Calu3 (cell line): ENCODE measurements at places on chromosomes 16 and 17.

DNA sequence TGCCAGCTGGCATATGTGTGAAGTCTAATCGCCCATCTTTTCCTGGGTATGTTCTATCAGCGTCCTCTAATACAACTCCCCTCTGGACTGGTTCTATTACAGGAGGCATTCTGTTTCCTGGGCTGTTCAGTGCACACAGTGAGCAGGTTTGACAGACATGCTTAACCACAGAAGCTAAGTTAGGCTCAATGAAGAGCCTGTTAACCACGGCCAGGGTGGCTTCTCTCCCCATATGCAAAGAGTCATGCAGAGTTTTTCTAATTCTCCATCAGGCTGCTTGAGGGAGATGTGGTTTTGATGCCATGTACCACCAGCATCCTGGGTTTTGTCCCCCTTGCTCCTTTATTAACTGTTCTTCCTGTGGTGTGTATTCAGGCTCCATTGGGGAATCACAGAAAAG is 57.2 kb upstream of the ALOX12 start:
- DNase-seq = no peak

- DNase-seq = no peak
Measured at GRCh38 chr17:16122697-16123434, 92.5 kb downstream of the NCOR1 start.

DNA sequence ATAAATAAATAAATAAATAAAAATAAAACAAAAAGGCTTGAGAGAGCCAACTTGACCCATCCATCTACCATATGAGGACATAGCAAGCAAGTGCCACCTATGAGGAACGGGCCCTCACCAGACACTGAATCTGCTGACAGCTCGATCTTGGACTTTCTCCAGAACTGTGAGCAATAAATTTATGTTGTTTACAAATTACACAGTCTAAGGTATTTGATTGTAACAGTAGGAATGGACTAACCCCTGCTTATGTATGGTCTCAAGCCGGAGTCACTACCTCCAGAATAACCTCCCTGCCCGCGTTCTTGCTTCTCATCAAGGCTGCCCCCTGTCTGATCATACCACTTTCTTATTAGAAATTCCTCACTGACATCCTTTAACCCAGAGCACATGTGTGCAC is 9.9 kb downstream of the SLC5A11 start:
- no peak for DNase-seq

DNA sequence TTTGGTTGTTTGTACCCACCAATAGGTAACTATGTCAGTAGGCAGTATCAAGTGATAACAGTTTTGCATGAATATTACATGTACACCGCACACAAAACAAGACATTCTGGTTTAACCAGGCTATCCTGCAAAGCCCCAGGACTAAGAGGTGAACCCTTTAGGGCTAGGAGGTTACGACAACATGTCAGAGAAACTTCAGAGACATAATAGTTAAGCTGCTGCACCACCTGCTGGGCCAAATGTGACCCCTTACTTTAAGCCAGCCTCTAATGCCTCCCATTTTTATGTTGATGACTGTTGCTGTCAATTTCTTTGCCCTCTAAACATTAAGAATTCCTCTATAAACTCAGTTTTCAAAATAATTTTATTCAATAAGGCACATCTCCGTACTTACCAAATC is 15.4 kb downstream of the SRP68 start:
- DNase-seq = no peak

DNA sequence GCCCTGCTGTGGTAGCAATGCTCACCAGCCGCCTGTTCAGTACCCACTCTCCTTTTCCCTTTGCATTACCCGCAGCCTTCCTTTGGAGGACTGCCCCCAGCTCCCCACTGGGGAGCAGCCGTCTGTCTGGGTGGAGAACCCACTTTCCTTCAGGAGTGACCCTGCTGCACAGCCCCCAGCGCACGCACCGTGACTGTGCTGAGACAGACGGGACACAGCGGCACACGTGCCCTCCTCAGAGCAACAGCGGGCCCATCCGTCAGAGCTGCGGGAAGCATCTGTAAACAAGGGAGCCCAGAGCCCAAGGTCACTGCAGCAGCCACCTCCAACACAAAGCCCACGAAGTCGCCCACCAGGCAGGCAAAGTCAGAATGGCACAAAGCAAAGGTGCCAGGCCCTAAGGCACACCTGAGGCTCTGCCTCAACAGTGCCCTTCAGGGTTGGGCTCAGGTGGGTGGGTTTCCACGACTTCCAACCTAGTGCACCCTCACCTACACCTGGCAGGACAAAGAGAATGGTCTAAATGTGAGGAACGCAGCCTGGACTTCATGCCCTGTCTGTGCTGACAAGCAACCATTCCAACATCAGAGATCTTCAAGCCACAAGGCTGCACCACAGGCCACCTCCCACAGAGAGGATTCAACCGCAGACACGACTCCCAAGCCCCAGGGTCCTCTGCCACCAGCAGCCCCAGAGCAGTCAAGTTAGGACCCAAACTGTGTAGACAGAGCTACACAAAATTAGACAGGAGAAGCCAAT is 9.9 kb downstream of the AXIN1 start:
- no peak for DNase-seq

GRCh38 chr17:77321649-77322513 is 181.1 kb downstream of the SEC14L1 start:
- DNase-seq = no peak

- DNase-seq = peak; percentile 47
Measured at GRCh38 chr17:45413498-45413923, 19.2 kb downstream of the ARHGAP27 start.
